Activated CD8-positive, alpha-beta memory T cell treated with anti-CD3 and anti-CD28 coated beads for 4 hours (primary cell): ENCODE measurements at places on chromosomes 6 and 20.

- no peak for DNase-seq
Measured at GRCh38 chr6:24932832-24933231, 2.9 kb downstream of the RIPOR2 start.

DNA sequence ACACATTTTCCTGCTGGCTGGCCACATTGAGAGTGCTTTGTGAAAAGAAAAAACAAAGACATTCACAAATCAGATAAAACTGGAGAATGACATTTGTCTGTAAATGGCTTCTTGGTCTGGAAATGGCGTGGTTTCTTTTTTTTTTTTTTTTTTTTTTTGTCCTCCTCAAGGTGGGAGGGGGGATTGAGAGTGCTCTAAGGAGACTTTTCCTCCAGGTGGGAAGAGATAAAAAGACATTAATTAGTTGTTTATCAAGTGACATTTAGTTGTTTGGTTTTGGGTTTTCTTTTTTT is 40.4 kb downstream of the GNAS start:
- DNase-seq = no peak

DNA sequence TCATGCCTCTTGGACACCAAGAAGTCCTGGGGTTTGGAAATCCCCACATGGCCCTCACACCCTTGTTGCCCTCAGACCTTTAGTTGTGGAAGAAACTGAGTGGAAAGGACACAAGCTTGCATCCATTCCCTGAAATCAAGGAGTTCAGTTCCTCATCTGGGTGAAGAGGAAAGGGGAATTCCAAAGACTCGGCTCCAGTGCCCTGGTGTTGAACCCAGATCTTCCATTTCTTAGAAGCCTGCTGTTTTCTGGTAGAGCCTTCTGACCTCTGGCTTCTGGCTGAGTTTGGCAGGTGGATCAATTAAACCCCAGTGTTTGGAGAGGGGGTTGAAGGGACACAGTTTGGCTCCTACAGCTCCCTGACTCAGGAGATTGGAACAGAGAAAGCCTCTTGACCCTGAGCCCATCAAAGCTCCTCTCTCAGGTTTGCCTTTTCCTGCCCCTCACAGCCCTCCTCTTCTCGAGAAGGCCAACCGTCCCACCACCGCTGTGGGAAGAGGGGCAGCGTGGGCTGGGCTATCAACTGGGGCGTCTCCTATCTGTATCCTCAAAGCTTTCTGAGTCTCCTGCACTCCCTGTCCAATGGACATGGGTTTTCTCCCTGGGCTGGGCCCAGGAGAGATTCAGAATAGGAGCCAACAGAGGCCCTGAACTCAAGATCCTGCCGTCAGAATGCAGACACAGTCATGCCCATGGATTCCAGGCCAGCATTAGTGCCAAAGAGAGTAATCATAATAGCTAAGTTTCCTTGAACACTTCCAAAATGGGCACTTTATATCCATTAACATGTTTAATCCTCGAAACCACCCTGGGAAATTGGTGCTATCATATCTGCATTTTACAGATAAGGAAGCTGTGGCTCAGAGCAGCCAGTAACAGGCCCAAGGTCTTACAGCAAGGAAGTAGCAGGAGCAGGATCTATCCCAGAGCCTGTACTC is 146.2 kb downstream of the VEGFA start:
- no peak for DNase-seq

- DNase-seq = no peak
Measured at GRCh38 chr6:26311385-26312095, 53.5 kb upstream of the BTN3A2 start.

DNA sequence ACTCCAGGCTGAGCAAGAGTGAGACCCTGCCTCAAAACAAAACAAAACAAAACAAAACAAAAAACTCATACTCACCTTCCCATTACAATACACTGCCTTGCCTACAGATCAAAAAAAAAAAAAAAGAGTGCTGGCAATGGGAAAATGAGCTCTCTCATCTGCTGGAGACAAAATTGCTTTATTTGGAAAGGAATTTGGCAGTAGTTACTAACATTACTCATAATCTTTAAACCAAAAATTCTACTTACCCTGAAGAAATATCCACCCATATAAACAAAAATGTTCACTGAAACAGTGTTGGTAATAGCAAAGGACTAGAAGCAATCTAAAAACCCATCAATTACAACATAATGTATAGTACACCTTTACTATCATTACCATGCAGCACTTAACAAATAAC is 120.4 kb downstream of the RNGTT start:
- DNase-seq = no peak

- DNase-seq = no peak
Measured at GRCh38 chr6:115729036-115729435, 331.7 kb downstream of the FRK start.

- DNase-seq = no peak
Measured at GRCh38 chr6:17388365-17388764, 5.0 kb upstream of the CAP2 start.

- DNase-seq = no peak
Measured at GRCh38 chr6:37272834-37273566, 15.1 kb upstream of the TMEM217 start.

DNA sequence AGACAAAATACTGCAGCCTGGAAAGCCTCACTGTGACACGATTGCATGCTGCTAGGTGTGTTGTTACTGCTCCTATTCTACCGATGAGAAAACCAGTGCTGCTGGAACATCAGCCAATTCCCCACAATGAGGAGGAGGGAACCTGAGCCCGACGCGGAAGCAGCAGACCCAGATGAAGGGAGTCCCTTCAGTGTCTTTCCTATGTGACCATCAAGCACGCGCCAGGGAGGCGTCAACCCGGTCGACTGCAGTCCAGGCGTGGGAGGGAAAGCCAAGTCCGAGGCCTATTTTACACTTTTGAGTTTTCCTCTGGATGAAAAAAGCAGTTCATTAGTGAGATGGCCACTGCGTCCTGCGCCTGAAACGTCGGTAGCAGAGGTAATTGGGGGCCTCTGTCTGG is 63.3 kb downstream of the STK35 start:
- DNase-seq = no peak

DNA sequence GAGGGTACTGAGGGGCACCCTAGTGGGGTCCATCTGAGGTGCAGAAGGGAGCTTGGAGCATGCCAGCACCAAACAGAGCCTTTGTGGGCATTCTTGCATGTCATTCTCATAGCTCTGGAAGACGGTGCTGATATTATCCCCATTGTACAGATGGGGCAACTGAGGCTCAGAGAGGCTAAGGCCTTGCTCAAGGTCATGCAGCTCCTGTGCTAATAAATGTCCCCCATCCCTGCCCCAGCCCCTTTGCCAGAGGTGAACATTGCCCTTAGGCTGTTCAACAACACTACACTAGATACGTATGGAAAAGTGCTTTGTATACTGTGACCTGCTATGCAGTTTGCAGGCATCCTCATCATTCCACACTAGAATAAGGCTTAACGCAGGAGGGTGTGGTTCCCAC is 5.5 kb upstream of the EPB41L1 start:
- no peak for DNase-seq

GRCh38 chr6:89204096-89204495 is 13.1 kb downstream of the GABRR1 start:
- no peak for DNase-seq

GRCh38 chr20:896501-897025 is 19.6 kb downstream of the ANGPT4 start:
- no peak for DNase-seq

- no peak for DNase-seq
Measured at GRCh38 chr6:74579794-74580193, 626.1 kb downstream of the COL12A1 start.

DNA sequence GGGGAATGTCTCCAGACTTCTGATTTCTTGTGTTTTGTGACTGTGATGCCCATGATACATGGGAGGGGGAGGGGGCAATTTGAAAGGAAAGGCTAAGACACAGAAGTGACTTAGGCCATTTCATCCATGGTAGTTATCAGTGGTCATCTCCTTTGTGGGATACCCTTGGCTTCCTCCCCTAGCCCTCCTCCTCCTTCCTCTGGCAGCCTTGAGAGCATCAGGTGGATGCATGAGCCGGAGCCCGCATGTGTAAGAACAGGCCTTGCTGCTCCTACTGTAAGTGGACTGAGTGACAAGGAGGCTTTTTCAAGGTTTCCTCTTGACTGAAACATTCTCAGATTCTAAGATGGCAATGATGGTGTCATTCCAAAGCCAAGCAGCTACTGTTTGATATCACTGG is 874 bp downstream of the CD83 start:
- no peak for DNase-seq

GRCh38 chr20:46230801-46231282 is 77.5 kb downstream of the CDH22 start:
- no peak for DNase-seq

GRCh38 chr20:50930139-50930975 is 880 bp downstream of the ADNP start:
- no peak for DNase-seq

DNA sequence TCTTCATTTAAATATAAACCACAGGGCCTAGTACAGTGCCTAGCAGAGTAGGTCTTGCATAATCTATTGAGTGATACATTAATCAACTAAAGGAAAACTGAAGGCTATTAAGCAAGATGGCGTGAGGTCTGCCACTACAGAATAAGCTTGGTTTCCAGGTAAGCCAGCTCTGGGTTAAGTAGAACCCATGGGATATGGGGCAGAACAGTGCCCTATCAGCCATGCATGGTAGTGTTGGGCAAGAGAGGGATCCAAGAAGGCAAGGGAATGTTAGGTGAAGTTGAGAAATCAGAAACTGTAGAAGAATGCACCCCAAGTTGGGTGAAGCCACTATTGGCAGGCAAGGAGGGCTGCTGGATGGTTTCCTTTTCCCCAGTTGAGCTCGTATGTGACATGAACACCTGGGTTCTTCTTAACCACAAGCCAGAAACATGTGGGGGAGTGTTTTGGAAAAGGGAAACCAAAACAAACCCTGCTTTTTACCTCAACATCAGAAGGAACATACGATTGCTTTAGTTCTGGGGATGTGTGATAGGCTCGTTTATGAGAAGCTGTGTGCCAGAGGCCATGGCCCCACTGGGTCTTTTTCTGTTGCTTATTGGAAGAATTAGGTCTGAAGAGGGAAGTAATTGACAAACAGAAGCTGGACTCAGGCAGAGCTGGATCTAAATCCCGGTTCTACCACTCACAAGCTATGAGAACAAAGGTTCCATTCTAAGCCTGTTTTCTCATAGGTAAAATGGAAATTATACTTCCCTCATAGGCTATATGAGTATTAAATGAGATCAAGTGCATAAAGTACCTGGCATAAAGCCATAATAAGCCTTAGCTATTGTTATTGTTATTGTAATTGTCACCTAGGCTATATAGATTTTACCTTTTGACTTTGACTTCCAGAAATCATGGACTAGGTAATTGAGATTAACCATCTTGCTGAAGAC is 33.5 kb downstream of the NEDD9 start:
- DNase-seq = no peak
